A549 treated with GW870086 at 1 μM for 4 hours (cell line): ENCODE measurements at places on chromosomes 3 and 15. TPM values are rescaled to one million over a fixed set of nuclear protein-coding genes. Genes with fewer than 3 reads are reported as not detected.

The RTF1 gene
- 17.4 to 23.1 TPM (median 21.3 TPM) in 5 replicates for total RNA-seq

The NEK10 gene
- total RNA-seq, result 0.48 to 1.3 TPM (median 0.96 TPM) in 5 replicates

The INSYN1 gene
- total RNA-seq, result 1.3 to 2.7 TPM (median 2.0 TPM) in 5 replicates

The FSD2 gene
- total RNA-seq, result not detected in 5 replicates

The ATR gene
- 9.6 to 14.3 TPM (median 13.6 TPM) in 5 replicates for total RNA-seq

The KCNMB3 gene
- total RNA-seq, result 0.95 to 1.5 TPM (median 1.1 TPM) in 5 replicates

The DNAJC17 gene
- total RNA-seq, result 17.1 to 26.9 TPM (median 24.7 TPM) in 5 replicates

The SLC2A2 gene
- total RNA-seq, result not detected in 5 replicates

The SCAANT1 gene
- total RNA-seq, result not detected in 5 replicates

The MORC1 gene
- not detected in 5 replicates for total RNA-seq

The CIB1 gene
- total RNA-seq, result 187 to 226 TPM (median 220 TPM) in 5 replicates

The TMEM44 gene
- 9.7 to 11.8 TPM (median 11.2 TPM) in 5 replicates for total RNA-seq

The CA12 gene
- total RNA-seq, result 187 to 225 TPM (median 211 TPM) in 5 replicates

The AADAC gene
- total RNA-seq, result 11.4 to 14.2 TPM (median 13.5 TPM) in 5 replicates

The IGSF10 gene
- 0.37 to 0.66 TPM (median 0.49 TPM) in 5 replicates for total RNA-seq

The PDCD10 gene
- total RNA-seq, result 49.0 to 60.0 TPM (median 57.1 TPM) in 5 replicates
